ENCODE measurements at places on chromosomes 2 and 18.

- DNase-seq, result no peak
Observed at GRCh38 chr2:205032093-205032551, 486.8 kb downstream of the PARD3B start.

DNA sequence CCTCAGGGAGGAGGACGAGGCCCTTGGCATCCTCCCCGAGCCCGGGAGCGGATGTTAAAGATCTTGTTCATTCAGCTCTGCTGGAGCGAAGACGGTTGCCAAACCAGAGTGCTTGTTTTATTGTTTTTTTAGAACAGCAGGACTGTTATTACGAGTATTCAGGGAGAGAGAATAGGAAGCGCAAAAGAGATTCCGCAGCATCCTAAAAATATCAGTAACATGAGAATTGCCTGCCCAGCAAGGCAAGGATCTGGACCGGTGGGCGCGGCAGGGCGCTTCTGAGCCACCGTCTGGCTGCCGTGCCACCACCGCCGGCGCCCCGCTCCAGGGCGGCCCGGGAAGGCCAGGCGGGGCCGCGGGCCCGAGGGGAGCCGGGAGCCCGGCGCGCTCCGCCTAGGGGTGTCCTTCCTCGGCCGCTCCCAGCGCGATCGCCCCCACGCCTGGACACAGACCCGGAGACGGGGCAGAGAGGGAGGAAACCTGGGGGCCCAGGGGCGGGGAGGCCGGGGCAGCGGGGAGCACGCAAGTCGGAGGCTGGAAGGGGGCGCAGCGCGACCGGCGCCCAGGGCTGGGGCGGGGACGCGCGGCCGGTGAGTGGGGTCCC is 843 bp downstream of the CYS1 start:
- DNase-seq, result no peak

DNA sequence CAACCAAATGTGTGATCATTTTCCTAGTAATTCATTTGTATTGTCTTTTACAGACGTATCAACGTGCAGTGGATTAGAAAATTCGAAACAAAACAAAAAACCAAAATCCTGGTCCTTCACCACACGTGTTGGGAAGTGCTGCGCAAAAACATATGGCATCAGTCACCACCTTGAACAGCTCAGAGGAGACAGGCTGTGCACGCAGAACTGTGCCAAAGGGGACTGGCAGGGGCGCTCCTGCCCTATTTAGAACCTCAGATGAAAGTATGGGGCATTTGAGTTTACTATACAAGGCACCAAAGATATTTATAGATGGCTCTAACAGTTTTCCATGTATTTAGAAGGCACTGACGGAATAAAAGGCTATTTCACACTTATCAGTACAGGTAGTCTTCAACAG is 42.3 kb downstream of the NOL10 start:
- DNase-seq, result no peak

GRCh38 chr18:35782926-35783325 is 189.6 kb upstream of the RMP24 start:
- DNase-seq, result no peak

DNA sequence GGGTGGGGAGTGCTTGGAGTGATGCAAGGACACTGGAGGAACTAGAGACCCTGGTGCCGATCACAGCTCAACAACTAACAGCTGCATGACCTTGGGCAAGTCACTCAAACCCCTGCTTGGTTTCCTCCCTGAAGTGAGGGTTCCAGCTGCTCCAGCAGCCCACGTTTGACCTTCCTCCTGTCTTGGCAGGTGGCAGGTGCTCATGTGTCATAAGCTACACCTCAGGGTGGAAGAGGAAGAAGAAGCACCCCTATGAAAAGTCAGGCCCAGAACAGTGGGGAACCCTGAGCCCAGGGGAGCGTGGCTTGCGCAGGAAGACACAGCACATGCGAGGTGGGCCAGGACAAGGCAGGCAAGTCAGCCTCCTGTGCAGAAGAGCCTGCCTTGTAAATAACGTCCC is 42.4 kb downstream of the MRPL35 start:
- DNase-seq, result no peak

- no peak for DNase-seq
Observed at GRCh38 chr2:106105151-106105922, 88.8 kb downstream of the UXS1 start.

- DNase-seq, result no peak
Observed at GRCh38 chr2:118774458-118775133, 72.9 kb downstream of the EN1 start.

- no peak for DNase-seq
Observed at GRCh38 chr2:179790235-179791217, 70.9 kb downstream of the ZNF385B start.

- DNase-seq, result no peak
Observed at GRCh38 chr2:136531731-136532130, 233.6 kb upstream of the THSD7B start.

GRCh38 chr18:10916865-10917264 is 232.5 kb downstream of the PIEZO2 start:
- no peak for DNase-seq

GRCh38 chr2:65550246-65550645 is 117.8 kb upstream of the SPRED2 start:
- DNase-seq, result no peak

DNA sequence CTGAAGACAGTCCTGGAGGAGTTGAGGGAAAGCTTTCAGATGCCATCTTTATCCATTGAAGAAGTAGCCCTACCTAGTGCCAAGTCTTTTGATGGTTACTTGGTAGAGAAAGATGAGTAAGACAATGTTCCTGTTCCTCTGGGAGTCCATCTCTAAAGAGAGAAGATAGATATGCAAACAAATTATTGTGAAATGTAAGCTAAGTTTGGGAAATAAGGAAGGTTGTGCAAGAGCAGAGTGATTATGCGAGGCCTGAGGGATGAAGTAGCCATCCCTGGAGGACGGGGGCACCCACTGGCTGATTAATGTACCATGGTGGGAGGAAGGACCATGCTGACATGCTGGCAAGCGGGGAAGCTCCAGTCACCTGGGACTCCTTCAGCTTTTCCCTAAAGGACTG is 994 bp upstream of the DTNA start:
- DNase-seq, result no peak

All from NK-92 treated with Interleukin-12 subunit alpha and Interleukin-12 subunit beta, amount 100 ng/mL, for 24 hours (cell line).